ENCODE measurements at places on chromosomes 16 and 17. TPM values are rescaled to one million over a fixed set of nuclear protein-coding genes. Genes with fewer than 3 reads are reported as not detected.

DNA sequence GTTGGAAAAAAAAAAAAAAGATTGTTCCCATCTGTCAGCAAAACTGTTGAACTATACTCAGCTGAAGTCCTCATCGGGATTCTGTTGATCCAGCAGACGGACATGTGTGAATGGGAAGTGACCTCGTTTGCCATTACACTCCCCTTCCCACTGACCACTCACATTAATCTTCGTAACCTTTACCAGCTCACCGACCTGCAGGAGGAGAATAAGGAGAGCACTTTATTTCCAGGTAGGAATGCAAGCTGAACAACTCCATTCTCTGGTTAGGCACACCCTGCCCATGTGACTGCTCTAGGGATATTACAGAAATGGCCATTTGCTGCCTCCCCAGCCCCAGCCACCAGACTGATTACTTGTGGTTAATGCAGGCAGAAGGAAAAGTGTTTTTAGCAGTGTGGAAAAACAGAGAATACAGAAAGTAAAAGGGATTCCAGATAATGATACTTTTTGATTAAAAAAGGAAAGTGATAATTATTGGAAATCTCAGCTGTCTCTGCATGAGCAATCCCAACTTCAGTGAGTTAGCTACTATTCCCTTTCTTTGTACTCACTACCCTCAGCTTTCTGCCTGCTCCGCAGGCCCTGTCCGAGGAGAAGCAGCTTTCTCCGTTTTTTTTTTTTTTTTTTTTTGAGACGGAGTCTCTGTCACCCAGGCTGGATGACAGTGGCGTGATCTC lies 23.6 kb upstream of the YWHAE start:
- no peaks in the 10 kb centered on the region for H3K27me3 ChIP-seq
- H3K27ac ChIP-seq: no peak overlapping the region
- H3K36me3 ChIP-seq: peaks cover 79% of the 10 kb centered on the region
- H3K4me3 ChIP-seq: no peak overlapping the region
- DNase-seq: no peak

DNA sequence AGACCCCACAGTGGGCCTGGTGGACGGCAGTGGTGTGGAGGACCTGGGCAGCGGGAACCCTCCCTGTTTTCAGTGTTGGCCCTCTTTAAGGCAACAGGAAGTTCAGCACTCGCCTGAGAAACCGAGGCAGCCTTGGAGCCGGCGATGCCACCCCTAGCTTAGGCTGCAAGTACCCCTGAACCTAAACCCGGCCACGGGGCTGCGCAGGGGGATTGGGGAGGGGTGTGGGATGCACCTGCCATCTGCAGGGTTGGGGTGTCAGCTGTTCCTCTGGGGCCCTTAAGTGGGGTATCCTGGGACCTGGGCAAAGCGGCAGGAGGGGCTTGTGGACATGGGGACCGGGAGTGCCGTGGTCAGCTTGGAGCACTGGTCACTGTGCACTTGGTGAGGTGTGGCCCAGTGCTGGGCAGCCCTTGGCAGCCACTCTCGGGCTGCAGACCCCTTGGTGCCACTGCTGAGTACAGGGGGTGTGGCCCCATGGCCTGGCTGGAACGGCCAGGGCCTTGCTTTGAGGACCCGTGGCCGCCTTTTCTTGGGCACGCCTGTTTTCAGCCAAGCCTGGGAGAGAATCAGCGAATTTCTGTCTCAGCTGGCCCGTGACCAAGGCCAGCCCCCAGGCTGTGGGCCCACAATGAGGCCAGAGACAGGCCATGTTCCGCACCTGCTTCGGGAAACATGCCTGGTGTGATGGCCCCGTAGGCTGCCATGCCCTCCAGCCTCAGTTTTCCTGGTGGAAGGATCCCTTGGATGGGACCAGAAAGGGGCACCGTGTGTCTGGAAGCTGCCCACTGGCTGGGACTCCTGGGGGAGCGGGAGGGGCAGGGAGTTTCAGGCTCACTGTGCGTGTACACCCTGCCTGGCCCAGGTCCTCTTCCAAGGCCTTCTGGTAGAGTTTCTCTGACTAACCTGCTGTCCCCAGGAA lies 4.1 kb upstream of the SLC25A10 start:
- no peaks in the 10 kb centered on the region for H3K27me3 ChIP-seq
- H3K27ac ChIP-seq: no peak overlapping the region
- H3K4me1 ChIP-seq: peaks cover 30% of the 10 kb centered on the region

DNA sequence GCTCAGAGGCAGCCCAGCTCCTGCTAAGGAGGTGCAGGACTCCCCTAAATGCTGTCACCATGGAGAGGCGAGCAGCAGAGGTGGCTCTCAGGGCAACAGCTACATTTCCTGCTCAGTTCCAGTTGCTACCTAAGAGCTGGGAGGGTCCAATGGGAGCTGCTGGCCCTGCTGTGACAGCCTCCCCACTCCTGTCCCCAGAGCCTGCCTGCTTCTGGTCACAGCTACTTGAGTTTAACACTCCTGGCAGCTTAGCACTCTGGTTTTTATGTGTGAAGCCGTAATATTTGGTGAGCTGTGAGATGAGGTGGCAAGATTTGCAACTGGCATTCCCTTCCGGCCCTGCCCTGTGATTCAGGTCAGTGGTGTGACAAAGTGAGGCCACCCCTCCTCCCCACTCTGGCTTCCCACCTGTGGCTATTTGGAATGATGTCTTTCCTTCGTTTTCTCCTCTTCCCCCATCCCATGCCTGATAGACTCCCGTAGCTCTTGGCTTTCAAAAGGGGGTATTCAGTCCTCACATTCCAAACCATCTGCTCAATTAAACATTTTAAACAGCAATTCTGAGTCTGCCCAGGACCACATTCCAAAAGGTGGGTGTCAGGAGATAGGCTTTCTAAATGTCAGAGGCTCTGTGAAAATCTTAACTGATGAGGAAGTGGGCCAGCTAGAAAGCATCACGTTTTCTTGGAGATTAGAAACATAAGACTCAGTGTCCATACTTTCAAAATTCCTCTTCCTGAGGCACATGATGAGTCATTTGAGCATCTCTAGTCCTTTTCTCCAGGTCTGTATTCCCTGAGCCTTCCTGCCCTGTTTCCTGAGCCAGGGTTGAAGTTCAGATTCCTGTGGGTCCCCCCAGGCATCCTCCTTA lies 42.6 kb upstream of the SKAP1 start:
- H3K4me3 ChIP-seq: no peak overlapping the region
- no peak for DNase-seq
- H3K27ac ChIP-seq: no peak overlapping the region

GRCh38 chr17:28788100-28788499 lies 44.3 kb downstream of the TRAF4 start:
- no peaks in the 10 kb centered on the region for H3K27me3 ChIP-seq
- DNase-seq: no peak
- H3K4me3 ChIP-seq: no peak overlapping the region

- no peaks in the 10 kb centered on the region for H3K36me3 ChIP-seq
- no peak overlapping the region for H3K4me3 ChIP-seq
- no peak overlapping the region for H3K27ac ChIP-seq
- no peaks in the 10 kb centered on the region for H3K4me1 ChIP-seq
Observed at GRCh38 chr17:19686400-19687090, 29.8 kb downstream of the SLC47A2 start.

DNA sequence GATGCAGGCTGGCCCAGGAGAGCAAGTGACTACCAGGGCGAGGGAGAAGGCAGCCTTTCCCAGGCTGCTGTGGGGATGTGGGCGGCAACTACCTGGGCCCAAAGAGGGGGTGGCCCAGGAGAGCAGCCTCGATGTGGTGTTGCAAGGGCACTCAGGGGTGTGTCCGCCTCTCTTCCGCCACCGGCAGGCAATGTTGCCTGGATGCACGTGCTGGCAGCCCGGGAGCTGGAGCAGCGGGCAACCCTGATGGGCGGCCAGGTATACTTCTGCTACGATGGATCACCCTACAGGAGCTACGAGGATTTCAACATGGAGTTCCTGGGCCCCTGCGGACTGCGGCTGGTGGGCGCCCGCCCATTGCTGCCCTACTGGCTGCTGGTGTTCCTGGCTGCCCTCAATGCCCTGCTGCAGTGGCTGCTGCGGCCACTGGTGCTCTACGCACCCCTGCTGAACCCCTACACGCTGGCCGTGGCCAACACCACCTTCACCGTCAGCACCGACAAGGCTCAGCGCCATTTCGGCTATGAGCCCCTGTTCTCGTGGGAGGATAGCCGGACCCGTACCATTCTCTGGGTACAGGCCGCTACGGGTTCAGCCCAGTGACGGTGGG lies 2.7 kb downstream of the HSD3B7 start:
- no peak for DNase-seq
- peaks cover 3% of the 10 kb centered on the region for H3K4me1 ChIP-seq
- no peak overlapping the region for H3K4me3 ChIP-seq

GRCh38 chr16:80158766-80159165 lies 382.0 kb upstream of the DYNLRB2 start:
- no peaks in the 10 kb centered on the region for H3K36me3 ChIP-seq
- H3K4me1 ChIP-seq: no peaks in the 10 kb centered on the region
- DNase-seq: no peak
- H3K27me3 ChIP-seq: no peaks in the 10 kb centered on the region
- no peak overlapping the region for H3K4me3 ChIP-seq

GRCh38 chr17:8935191-8935590 lies 30.3 kb downstream of the PIK3R5 start:
- H3K27me3 ChIP-seq: no peaks in the 10 kb centered on the region
- no peak overlapping the region for H3K4me3 ChIP-seq
- no peaks in the 10 kb centered on the region for H3K36me3 ChIP-seq
- no peaks in the 10 kb centered on the region for H3K4me1 ChIP-seq

- H3K27ac ChIP-seq: no peak overlapping the region
- DNase-seq: no peak
- H3K27me3 ChIP-seq: no peaks in the 10 kb centered on the region
- H3K4me3 ChIP-seq: no peak overlapping the region
Observed at GRCh38 chr17:21140911-21141310, 14.1 kb downstream of the DHRS7B start.

GRCh38 chr16:28986046-28986445 lies 1.2 kb downstream of the LAT start:
- H3K27me3 ChIP-seq: no peaks in the 10 kb centered on the region
- peaks cover 51% of the 10 kb centered on the region for H3K36me3 ChIP-seq
- H3K27ac ChIP-seq: peak overlapping the region; percentile 79
- H3K4me1 ChIP-seq: no peaks in the 10 kb centered on the region
- DNase-seq: no peak

GRCh38 chr16:27238016-27238587 lies 30.5 kb downstream of the NSMCE1 start:
- H3K4me1 ChIP-seq: peaks cover 2% of the 10 kb centered on the region
- peak; percentile 47 for DNase-seq
- peaks cover 15% of the 10 kb centered on the region for H3K36me3 ChIP-seq
- H3K4me3 ChIP-seq: no peak overlapping the region
- peak overlapping the region; percentile 23 for H3K27ac ChIP-seq
- no peaks in the 10 kb centered on the region for H3K27me3 ChIP-seq

- no peak overlapping the region for H3K4me3 ChIP-seq
- no peaks in the 10 kb centered on the region for H3K4me1 ChIP-seq
- H3K36me3 ChIP-seq: no peaks in the 10 kb centered on the region
- no peak for DNase-seq
Observed at GRCh38 chr16:81846105-81846504, 67.0 kb downstream of the PLCG2 start.

DNA sequence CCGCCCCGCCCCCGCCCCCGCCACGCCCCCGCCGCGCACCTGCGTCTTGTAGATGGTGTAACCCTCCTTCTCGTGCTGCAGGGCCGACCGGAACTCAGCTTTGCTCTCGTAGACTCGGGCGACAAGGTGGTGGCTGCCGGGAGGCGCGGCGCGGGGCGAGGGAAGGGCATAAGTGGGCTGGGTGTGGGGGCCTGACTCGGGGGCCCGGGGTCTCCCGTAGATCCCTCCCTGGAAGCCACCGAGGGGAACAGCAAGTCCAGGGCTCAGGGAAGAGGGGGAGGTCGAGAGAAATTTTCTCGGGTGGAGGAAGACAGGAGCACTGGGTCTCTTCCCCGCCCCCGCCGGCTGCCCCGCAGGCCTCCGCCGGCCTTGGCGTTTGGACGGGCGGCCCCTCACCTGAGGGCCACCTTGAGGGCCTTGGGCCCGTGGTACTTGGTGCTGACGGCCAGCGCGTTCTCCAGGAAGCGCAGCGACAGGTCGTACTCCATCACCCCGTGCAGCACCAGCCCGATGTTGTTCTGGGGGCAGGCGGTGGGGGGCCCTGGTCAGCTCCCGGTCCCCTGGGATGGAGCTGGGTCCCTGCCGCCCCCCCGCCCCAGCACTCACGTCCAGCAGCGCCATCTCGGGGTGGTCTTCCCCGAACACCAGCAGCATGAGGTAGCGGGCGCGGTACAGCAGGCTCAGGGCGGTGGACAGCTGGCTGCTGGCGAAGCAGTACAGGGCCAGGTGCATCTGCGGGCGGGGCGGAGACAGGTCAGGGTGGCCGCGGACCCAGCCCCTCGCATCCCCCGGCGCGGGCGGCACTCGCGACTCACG lies 19.4 kb downstream of the CLUH start:
- H3K4me1 ChIP-seq: peaks cover 16% of the 10 kb centered on the region
- no peaks in the 10 kb centered on the region for H3K27me3 ChIP-seq
- no peak overlapping the region for H3K4me3 ChIP-seq
- peak; percentile 18 for DNase-seq
- H3K27ac ChIP-seq: no peak overlapping the region

DNA sequence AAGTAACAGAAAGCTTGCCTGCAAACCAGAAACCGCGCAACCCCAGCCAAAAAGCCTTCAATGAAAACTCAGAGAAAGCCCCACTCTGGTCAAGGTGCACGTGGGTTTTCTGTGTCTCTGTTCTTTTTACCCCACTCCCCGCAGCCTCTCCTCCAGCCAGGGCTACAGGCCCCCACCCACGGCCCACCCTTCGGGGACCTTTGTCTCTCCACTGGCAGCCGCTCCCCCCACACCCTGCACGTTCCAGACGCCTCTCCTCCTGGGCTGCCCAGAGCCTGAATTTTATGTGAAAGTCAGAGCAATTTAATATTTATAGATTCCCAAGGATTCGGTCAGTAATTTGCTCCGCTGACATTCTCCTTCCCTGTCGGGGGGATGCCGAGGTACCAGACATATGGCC lies 24.2 kb downstream of the MRM3 start:
- H3K36me3 ChIP-seq: peaks cover 7% of the 10 kb centered on the region
- no peak overlapping the region for H3K4me3 ChIP-seq

GRCh38 chr16:73298562-73298961 lies 250.6 kb upstream of the ZFHX3 start:
- no peaks in the 10 kb centered on the region for H3K4me1 ChIP-seq
- no peak overlapping the region for H3K27ac ChIP-seq
- H3K36me3 ChIP-seq: no peaks in the 10 kb centered on the region

GRCh38 chr17:12634789-12635414 lies 30.8 kb upstream of the MYOCD start:
- H3K4me3 ChIP-seq: no peak overlapping the region
- no peaks in the 10 kb centered on the region for H3K27me3 ChIP-seq
- no peak overlapping the region for H3K27ac ChIP-seq
- H3K36me3 ChIP-seq: no peaks in the 10 kb centered on the region
- no peak for DNase-seq

DNA sequence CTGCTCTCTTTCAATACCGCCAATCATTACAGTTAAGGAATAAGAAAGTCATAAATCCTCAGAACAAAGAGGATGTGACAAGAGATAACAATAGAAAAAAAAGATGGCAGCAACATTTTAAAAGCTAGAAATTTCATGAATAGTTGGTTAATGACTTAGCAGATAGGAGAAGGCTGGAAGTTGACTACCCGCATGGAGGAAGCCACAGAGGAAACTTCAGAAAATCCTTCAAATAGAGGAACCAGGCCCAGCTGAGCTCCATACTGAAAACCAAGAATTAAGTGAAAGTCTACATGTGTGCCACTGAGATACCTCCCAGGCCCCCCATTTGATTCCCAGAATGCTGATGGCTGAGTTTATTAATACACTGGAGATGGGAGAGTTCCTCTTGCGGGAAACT lies 109.3 kb downstream of the GSG1L start:
- H3K36me3 ChIP-seq: no peaks in the 10 kb centered on the region
- no peak overlapping the region for H3K4me3 ChIP-seq
- H3K27me3 ChIP-seq: no peaks in the 10 kb centered on the region
- H3K27ac ChIP-seq: no peak overlapping the region

Gene PRAC2
- not detected for total RNA-seq

Gene TMEM107
- total RNA-seq: 8.4 TPM

Gene AANAT
- not detected for total RNA-seq

Gene CCL1
- not detected for total RNA-seq

Gene GRB2
- total RNA-seq: 89.7 TPM

All from heart left ventricle (tissue), 16 donors.